ENCODE measurements at places on chromosomes 3 and 15. TPM values are rescaled to one million over a fixed set of nuclear protein-coding genes. Genes with fewer than 3 reads are reported as not detected.

The ACKR4 gene
- 1.6 TPM for total RNA-seq

The GOLGA6A gene
- total RNA-seq = not detected

The SLCO2A1 gene
- 15.8 TPM for total RNA-seq

DNA sequence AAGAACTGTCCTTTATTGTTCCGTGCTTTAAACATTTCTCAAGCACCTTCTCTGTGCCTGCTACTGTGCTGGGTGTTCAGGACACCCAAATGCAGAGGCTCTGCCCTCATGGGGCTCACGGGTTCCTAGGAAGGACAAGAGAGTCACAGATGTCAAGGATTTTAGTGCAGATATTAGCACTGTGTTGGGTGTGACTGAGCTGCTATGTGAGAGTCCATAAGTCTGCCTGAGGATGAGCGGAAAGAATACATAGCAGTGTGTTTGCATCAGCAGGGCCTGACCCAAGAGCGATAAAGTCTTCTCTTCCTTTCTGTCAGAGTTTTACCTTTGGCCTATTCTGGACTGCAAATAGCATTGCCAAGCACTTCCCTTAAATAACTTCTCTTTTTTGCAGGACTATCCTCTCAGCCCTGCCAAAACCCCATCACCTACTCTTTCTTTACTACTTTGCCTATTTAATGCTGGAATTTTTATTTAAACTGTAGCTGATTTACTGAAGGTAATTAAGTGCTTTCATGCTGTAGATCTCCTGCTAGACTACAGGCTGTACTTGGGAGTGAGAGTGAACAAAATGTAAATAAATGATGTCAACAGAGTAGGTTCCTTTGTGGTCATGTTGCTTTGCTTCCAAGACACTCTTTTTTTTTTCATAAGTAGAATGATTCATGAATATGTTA, 459.4 kb upstream of the TPRG1 start:
- DNase-seq = no peak
- H3K27me3 ChIP-seq = no peaks in the 10 kb centered on the region
- peaks cover 35% of the 10 kb centered on the region for H3K4me1 ChIP-seq
- H3K36me3 ChIP-seq = no peaks in the 10 kb centered on the region
- H3K4me3 ChIP-seq = no peak overlapping the region
- no peak overlapping the region for H3K27ac ChIP-seq

GRCh38 chr15:101013201-101013550, 94.0 kb downstream of the LRRK1 start:
- H3K4me3 ChIP-seq = no peak overlapping the region
- H3K36me3 ChIP-seq = no peaks in the 10 kb centered on the region
- no peak overlapping the region for H3K27ac ChIP-seq
- DNase-seq = no peak
- H3K4me1 ChIP-seq = peaks cover 10% of the 10 kb centered on the region

DNA sequence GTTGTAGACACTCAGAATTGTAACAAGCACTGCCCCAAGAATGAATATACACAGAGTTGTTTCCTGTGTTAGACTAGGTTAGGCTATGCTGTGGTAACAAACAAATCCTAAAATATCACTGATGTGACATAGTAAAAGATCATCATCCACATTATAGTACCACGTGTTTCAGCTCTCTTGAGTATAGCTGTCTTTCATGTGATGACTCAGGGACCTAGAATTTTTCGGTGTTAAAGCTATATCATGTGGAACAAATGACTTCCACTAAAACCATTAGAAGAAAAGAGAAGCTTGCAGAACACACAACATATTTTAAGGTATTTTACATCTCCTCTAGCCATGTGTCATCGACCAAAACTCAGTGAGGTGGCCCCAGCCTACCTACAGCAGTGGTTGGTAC, 307.9 kb upstream of the RBMS3 start:
- H3K27ac ChIP-seq = no peak overlapping the region
- H3K36me3 ChIP-seq = no peaks in the 10 kb centered on the region
- no peak overlapping the region for H3K4me3 ChIP-seq

GRCh38 chr3:124815781-124816180, 71.4 kb downstream of the ITGB5 start:
- DNase-seq = no peak
- H3K4me3 ChIP-seq = no peak overlapping the region
- peaks cover 59% of the 10 kb centered on the region for H3K36me3 ChIP-seq
- H3K27me3 ChIP-seq = no peaks in the 10 kb centered on the region
- H3K4me1 ChIP-seq = peaks cover 53% of the 10 kb centered on the region
- H3K27ac ChIP-seq = no peak overlapping the region

DNA sequence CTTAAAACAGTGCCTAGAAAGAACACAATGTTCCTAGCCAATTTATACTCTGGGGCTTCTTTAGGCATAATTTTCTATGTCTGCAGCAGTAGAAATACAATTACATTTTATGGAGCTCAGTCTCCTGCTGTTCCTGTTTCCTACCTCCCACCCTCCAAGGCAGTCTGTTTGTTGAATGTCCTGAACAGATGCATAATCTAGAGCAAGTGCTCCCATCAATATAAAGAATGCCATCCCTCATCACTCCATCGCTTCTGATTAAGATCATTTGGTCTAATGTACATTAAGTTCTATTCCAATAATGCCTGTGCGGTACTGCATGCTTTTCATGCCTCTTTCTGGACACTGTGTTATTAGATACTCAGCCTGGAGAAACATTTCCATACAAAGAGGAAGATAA, 869.8 kb upstream of the CFAP20DC start:
- no peaks in the 10 kb centered on the region for H3K27me3 ChIP-seq
- H3K4me1 ChIP-seq = no peaks in the 10 kb centered on the region
- DNase-seq = no peak
- H3K27ac ChIP-seq = no peak overlapping the region

- H3K27me3 ChIP-seq = no peaks in the 10 kb centered on the region
- no peak overlapping the region for H3K27ac ChIP-seq
- H3K36me3 ChIP-seq = no peaks in the 10 kb centered on the region
- no peak for DNase-seq
- H3K4me1 ChIP-seq = no peaks in the 10 kb centered on the region
- H3K4me3 ChIP-seq = no peak overlapping the region
Measured at GRCh38 chr3:45870099-45870498, 16.2 kb upstream of the CCR9 start.

- no peak overlapping the region for H3K4me3 ChIP-seq
- no peaks in the 10 kb centered on the region for H3K36me3 ChIP-seq
- DNase-seq = no peak
- no peaks in the 10 kb centered on the region for H3K27me3 ChIP-seq
- no peaks in the 10 kb centered on the region for H3K4me1 ChIP-seq
- no peak overlapping the region for H3K27ac ChIP-seq
Measured at GRCh38 chr3:5784690-5785089, 597.2 kb downstream of the EDEM1 start.
